ENCODE measurements at places on chromosomes 1 and 21.

DNA sequence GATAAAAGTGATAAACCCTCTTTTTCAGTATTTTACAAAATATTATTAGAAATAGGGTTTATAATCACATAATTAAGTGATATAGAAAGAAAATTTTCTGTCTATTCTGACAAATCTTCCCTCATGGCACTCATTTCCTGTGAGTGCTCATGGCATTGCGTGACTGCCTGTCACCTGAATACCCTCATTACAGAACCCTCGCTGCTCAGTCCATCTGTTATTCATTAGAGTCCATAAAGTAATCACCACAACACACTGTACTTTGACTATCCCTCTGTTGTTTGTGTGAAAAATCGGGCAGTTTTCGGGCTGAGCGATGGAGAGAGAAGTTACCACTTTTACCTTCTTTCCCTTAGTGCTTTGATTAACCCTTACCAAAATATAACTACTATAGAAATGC lies 100.4 kb upstream of the BRINP3 start:
- ATAC-seq, result no peak

DNA sequence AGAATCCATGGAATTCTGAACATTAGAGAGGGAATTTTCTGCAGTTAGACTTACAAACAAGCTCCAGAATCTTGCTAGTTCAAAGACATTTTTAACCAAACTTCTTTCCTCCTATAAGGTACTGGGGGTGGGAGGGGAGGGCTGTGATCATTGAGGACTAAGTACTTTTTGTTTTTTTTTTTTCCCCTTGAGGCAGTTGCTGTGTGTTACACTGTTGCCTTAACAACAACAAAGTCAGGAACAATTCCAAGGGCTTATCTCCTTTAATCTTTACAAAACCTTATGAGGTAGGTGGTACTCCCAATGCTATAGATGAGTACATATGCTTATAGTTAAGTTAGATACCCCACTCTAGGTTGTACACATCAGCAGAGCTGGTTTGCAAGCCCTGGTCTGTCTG lies 62.9 kb downstream of the PPP1R12B start:
- ATAC-seq, result no peak

GRCh38 chr1:58293388-58293787 lies 253.1 kb downstream of the OMA1 start:
- no peak for ATAC-seq

- no peak for ATAC-seq
These were observed 262.3 kb upstream of the BRINP3 start for GRCh38 chr1:190739926-190740325.

DNA sequence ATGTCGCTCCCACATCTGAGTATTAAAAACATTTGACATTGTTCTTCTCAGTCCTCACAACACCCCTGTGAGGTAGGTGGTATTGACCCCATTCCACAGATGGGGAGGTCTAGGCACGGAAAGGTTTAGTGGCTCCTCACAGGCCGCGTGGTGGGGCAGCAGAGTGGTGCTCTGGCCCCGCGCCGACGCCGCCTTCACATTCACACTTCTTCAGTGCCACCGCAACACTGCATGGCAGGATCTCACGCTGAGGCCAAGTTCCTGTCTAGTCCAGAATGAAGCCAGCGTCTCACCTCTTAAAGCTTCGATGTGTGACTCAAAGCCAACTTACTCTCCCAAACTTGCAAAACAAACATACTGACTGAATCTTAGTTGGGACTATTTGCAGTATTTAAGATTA lies 12.1 kb downstream of the ICMT start:
- no peak for ATAC-seq
